Uterine smooth muscle cell (primary cell): ENCODE measurements at places on chromosomes 1 and 21. TPM values are rescaled to one million over a fixed set of nuclear protein-coding genes. Genes with fewer than 3 reads are reported as not detected.

The KCNQ4 gene
- under 0.01 TPM in 1 of 2 replicates, not detected in the other for total RNA-seq

The KCND3 gene
- total RNA-seq, result under 0.01 and 0.25 TPM in 2 replicates

The OR6K3 gene
- total RNA-seq, result 0.12 TPM in 1 of 2 replicates, not detected in the other

The CELA3A gene
- total RNA-seq, result not detected in 2 replicates

The CALML6 gene
- total RNA-seq, result 0.22 and 0.25 TPM in 2 replicates

The CYP4A11 gene
- not detected in 2 replicates for total RNA-seq

The PADI2 gene
- under 0.01 TPM in 1 of 2 replicates, not detected in the other for total RNA-seq

The HMGB4 gene
- total RNA-seq, result not detected in 2 replicates

The RHBDL2 gene
- total RNA-seq, result 0.25 and 0.77 TPM in 2 replicates

The CEPT1 gene
- 50.5 and 54.7 TPM in 2 replicates for total RNA-seq

The LYST gene
- 29.7 and 38.6 TPM in 2 replicates for total RNA-seq

The SYT6 gene
- not detected in 2 replicates for total RNA-seq

The TMEM82 gene
- total RNA-seq, result not detected in 2 replicates
